Activated CD8-positive, alpha-beta memory T cell treated with anti-CD3 and anti-CD28 coated beads, Interleukin-2, amount 50 U/mL, for 48 hours (primary cell): ENCODE measurements at places on chromosomes 12 and 14.

DNA sequence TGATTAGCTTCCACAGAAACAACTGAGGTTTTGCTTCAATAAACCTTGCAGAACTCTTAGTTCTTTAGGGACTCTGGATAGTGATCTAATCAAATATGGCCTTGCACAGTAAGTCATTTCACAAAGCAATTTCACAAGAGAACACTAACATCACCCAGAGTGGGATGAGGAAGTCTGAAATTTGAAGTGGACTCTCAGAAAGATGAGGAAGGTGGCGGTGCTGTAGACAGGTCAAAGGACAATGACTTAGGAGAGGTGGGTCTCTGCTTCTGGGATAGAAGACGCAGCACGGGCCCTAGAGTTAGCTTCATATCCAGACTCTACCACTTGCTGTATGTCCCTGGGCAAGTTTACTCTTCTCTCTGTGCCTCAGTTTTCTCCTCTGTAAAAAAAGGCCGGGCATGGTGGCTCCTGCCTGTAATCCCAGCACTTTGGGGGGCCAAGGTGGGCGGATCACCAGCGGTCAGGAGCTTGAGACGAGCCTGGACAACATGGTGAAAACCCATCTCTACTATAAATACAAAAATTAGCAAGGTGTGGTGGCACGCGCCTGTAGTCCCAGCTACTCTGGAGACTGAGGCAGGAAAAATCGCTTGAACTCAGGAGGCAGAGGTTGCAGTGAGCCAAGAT is 18.9 kb downstream of the FOS start:
- no peak for DNase-seq

GRCh38 chr14:76759589-76759988 is 1.7 kb upstream of the VASH1 start:
- DNase-seq, result peak; percentile 37

GRCh38 chr14:69013943-69014782 is 35.1 kb upstream of the ACTN1 start:
- DNase-seq, result no peak

DNA sequence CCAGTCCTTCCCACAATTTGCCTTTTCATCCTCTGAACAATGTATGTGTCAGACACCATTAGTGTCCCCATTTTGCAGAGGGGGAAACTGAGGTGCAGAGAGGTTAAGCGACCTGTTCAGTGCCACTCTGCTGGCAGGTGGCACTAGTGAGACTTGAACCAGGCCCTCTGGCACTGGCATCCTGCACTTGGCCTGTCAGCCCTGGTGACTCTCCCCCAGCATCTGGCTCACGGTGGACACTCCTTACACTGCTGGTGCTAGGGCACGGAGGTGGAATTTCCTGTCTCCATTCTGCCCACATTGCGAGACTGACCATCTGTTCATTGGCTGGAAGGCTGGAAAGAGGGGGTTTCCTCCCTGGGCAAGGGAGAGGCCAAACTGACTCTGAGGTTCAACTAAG is 48.7 kb downstream of the CCNK start:
- DNase-seq, result no peak

GRCh38 chr12:15527201-15528080 is 205.1 kb downstream of the PTPRO start:
- no peak for DNase-seq

- DNase-seq, result no peak
Observed at GRCh38 chr12:39736406-39736805, 116.8 kb upstream of the ABCD2 start.

DNA sequence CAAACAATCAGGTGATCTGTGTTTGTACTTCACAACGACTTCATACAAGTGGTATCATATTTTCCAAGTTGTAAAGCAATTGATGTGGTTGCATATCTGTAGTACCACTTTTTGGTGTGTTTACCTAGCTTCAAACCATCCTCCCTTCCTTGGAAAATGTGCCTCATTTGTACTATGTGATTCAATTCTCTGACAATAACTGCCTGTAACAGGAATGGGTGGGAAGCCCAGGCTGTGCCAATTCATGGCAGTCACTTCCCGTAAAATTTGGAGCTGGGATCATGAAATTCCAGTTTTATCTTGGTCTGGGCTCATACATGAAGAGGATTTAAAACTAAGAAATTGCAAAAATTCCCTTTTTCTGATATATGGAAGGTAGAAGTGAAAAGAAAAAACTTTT is 250.1 kb downstream of the DIO2 start:
- DNase-seq, result no peak

DNA sequence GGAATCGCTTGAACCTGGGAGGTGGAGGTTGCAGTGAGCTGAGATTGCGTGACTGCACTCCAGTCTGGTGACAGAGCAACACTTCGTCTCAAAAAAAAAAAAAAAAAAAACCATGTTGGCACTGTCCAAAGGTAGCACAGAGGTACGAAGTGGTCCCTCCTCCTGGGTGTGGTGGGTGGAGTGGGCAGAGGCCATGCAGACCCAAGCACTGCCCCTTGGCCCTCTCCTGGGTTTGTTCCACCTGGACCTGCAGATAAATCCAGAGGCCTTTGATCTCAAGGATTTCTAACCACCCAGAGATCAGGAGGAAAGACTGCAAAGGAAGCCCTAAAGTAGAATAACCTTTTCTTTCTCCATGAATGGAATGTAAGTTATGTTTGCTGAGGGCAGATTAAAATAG is 8.7 kb upstream of the GALNT6 start:
- DNase-seq, result no peak
